ENCODE measurements at places on chromosomes 11 and 22.
A peak's percentile ranks its signal among the peaks of the same experiment; 100 is the strongest.

DNA sequence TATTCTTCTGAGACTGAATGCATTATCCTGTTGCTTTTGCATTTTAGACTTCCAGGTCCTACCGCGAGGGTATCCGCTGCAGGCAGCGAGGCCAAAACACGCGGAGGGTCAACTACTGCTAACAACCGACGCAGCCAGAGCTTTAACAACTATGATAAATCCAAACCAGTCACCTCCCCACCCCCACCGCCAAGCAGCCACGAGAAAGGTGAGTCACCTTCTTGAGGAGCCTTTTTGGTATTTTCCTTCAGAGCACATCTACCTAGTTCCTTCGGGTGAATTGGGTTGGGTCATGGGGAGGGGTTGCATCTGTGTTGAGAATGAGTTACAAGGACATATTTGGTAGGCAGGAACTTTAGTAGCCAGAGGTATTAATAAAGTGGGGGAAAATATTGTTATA is 179.8 kb downstream of the NAV2 start:
- DNase-seq, result no peak

DNA sequence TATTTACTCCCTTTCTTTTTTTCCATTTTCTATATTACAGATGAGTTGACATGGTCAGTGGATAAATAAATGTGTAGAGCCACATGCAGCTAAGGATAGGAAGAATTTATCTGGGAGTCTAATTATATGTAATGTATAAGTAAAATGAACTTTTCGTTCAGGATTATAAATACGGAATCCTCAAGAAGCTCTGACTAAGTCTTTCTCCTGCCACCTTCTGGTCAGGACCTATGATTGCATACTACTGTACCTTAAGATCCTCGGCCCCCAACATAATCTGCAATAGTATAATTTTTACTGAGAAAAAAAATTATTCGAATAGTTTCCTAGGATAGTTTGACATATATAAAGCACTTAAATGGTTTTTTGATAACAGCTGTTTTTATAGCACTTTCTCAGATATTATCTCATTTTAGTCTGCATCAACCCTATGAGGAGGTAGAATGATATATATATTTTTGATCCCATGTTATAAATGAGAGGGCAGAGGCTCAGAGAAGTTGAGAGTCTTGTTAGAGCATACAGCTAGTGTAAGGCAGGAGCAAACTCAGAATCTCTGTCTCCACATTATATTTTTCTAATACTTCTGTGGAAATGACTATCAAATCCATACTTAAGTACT is 36.1 kb downstream of the CCDC90B start:
- DNase-seq, result peak; percentile 65

- no peak for DNase-seq
These were observed 103.2 kb upstream of the GRK3 start for GRCh38 chr22:25461301-25461700.

DNA sequence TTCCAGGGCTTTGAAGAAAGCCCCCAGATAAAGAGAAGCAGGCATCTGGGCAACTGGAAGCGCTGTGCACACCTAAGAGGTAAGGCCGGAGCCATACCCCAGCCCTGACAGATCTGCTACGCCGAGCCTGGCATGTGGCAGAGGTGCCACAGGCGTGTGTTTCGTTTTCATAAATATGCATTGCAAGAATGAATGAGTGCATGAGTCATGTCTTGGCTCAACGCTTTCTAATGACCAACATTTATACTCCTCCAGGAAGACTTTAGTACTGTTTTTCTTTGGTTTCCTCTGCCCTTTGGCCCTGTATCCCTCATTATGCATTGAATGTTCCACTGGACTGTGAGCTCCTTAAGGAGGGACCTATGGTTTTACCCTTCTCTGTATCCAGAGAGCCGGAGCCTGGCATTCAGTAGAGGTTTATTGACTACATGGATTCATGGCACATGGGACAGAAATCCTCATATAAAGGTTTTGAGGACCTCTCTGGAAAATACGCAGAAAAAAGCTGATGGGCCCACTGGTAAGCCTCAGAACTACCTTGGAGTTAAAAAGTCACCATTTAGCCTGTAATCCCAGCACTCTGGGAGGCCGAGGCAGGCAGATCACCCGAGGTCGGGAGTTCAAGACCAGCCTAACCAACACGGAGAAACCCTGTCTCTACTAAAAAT is 38.9 kb upstream of the CSNK2A3 start:
- DNase-seq, result peak; percentile 86

DNA sequence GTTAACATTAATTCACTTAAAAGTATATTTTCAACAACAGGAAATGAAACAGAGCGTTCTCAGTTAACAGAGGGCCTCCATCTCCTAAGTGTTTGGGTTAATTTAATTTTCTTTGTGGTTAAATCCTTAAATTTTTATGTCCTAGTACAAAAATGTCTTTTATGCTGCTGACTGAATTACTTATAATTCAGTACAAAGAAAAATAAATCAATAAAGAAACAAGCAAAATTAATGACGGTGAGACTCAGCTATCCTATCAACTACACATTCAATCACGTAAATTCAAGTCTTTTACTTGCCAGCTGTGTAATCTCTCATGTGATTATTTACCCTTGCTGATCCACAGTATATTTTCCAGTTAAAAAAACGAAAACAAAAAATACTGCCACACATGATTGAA is 81.4 kb downstream of the BBOX1 start:
- no peak for DNase-seq

DNA sequence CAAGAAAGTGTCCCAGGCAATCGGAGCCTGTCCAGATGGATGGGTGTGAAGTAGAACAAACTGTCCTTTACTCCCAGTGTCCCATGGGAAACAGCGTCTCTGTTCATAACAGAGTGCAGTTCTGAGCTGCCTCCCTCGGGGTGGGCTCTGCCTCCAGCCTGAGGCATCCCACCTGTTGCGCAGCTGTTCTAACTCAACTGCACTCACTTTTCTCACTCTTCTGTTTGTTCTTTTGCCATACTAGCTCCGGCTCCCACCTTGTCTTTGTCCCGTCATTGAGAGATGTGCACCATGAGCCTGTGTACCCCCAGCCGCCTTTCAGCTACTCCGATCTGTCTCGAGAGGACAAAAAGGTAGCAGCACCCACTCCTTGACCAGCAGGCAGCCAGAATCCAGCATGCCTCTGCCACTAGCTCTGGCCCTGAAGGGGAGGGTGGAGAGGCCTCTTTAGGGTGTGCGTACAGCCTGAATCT is 20.7 kb upstream of the CDC42EP2 start:
- no peak for DNase-seq

DNA sequence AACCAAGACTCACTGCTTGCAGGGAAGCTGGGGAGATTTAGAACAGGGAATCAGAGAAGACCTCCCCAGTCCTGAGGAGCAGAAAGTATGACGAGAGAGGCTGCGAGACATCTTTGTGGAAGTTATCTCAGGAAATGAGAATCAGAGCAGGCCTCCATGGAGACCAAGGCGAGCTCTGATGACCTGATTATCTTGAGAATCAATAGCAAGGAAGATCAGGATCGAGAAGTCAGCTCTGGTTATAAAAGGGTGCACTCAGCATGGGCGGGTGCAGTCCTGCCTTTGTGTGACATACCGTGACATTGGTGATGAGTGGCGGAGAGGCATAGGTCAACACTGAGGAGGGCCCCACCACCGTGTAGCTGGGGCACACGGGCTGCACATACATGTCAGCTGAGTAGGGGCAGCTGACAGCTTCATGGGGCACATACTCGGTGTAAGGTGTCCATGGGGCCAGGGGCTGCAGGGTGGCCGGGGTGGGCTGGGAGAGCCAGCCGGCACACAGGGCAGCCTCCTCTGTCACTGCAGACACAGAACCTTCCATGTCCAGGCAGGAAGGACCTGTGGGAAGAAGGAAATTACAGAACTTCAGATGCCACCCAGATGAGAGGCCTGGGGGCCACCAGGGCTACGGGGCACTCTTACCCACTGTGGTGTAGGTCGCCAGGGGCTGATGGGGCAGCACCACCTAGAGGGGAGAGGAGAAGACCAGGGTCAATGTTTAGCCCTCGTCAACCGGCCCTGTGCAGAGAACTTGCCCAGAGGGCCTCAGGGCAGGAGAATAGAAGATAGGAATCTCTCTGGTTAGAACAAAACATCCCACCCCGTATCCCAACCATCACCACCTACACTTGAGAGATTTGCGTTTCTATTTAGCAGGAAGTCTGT is 21.7 kb downstream of the POU2AF1 start:
- DNase-seq, result no peak
